ENCODE measurements at places on chromosomes 1 and 21.

GRCh38 chr1:85148524-85149250 is 52.1 kb downstream of the SYDE2 start:
- DNase-seq = peak; percentile 54

GRCh38 chr1:8625491-8625890 is 191.9 kb downstream of the RERE start:
- no peak for DNase-seq

DNA sequence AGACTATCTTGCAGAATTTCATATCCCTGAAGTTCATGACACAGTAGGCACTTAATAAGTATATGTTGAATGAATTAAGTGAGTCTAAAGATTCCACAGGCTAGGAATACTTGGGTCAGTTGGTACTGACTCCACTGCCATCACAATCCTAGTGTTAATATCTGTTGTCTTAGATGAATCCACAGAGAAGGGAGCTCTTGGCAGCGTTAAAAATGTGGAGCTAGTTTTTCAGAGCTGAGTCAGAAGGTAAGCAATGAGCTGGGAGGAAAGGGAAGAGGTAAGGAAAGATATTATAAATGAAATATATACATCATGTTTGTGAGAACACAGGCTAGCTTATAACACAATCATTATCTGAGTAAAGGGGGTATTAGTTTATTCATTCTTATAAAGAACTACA is 21.8 kb upstream of the GORAB start:
- DNase-seq = no peak

DNA sequence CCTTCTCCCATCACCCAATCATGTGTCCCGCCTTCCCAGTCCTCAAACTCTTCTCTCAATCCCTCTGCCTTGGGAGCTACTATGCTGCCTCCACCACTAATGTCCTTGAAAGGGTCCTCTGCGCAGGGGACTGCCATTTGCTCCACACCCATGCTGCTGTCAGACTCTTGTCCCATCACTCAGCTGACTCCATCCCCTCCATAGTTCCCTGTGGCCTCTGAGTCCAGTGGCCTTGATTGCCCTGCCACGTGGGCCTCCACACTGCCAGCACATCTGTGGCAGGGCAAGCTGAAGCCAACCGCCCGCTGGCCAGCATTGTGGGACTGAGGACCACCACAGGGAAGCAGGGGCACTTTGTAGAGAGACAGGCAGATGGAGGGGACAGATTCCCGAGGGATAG is 1.3 kb upstream of the TNNT2 start:
- DNase-seq = no peak

DNA sequence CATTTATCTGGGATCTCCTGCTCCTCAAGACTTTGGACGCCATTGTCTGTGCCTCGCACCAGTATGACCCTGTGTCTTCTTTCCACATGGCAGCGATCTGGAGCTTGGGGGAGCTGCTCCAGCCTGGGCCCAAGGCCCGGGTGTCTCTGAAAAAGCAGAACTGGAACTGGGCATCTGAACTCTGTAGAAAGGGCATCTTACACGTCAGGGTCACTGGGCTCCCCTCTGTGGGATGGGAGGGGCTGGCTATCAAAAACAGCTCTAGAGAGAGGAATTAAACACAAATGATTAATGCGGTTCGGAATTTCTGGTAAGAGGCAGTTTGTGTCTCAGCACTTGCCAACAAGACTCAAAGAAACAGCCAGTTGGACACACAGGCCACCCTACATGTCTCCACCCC is 16.1 kb downstream of the FCRL1 start:
- no peak for DNase-seq

DNA sequence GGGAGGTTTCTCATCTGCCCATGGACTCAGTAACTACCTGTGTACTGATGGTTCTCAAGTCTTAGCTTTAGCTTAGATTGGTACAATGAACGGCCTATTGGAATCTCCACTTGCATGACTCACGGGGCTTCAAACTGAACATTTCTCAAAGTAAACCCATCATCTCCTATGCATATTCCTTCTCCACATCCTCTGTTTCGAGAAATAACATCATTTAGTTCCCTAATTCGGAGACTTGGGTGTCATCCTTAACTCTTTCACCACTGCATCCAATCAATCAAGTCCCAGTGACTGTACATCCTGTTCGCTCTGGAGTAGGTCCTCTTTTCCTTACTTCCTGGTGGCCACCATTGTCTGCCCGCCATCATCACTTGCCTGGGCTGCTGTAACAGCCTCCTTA is 55.8 kb downstream of the LGR6 start:
- DNase-seq = peak; percentile 20

GRCh38 chr1:54838565-54839180 is 37.5 kb upstream of the TTC22 start:
- DNase-seq = no peak

DNA sequence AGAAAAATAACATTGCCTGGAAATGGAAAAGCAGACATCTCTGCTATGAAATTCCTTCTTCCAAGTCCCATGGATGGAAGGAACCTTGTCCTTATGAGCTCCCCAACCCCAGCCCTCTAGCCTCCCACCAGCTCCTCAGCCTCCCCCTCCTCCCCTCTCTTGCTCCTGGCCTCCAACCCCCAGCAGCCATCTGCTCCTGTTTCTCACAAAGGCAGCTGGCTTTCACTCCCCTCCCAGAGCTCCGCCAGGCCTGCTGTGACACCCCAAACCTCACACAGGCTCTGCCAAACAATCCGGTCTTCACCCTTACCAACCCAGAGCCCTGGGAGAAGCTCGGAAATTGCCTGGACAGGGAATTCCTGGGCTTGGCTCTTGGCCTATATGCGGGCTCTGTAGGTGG is 69.2 kb downstream of the KLHDC7A start:
- no peak for DNase-seq

GRCh38 chr1:93567255-93567918 is 114.2 kb downstream of the BCAR3 start:
- DNase-seq = peak; percentile 66

- DNase-seq = no peak
Observed at GRCh38 chr1:33916786-33917185, 52.9 kb downstream of the HMGB4 start.

DNA sequence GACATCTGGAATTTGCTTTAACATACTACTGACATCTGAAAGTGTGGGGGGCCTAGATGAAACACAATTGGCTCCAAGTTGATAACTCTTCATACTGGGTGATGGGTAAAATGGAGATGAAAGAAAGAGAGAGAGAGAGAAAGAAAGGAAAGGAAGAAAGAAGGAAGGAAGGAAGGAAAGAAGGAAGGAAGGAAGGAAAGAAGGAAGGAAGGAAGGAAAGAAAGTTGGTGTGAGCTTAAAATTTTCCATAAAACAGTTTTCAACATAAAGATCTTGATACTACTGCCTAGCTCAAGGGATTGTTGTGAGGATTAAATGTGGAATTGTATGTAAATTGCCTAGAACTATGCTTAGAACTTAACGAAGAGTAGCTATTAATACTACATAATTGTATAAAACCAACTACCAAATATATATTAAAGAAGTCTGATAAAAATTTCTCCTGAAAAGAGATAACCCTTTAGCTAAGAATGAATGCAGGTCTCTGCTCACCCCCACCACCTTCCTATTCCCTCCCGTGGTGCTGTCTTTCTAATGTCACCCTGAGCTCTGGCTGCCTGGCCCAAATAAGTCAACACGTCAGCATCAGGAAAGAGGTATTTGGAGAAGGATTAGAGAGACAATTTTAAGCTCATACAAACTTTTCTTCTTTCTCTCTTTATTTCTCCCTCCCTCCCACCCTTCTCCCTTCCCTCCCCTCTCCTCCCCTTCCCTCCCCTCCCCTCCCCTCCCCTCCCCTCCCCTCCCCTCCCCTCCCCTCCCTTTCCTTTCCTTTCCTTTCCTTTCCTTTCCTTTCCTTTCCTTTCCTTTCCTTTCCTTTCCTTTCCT is 89.3 kb upstream of the SGIP1 start:
- DNase-seq = no peak

GRCh38 chr1:157955221-157955620 is 38.2 kb upstream of the KIRREL1 start:
- no peak for DNase-seq

- peak; percentile 76 for DNase-seq
Observed at GRCh38 chr1:20739225-20739624, 6.7 kb upstream of the SH2D5 start.

- no peak for DNase-seq
Observed at GRCh38 chr1:160158031-160158430, 6.6 kb downstream of the ATP1A4 start.

GRCh38 chr1:221708076-221708571 is 33.8 kb downstream of the DUSP10 start:
- no peak for DNase-seq

- DNase-seq = peak; percentile 36
Observed at GRCh38 chr1:192809307-192810252, 741 bp downstream of the RGS2 start.

- DNase-seq = peak; percentile 54
Observed at GRCh38 chr1:41661428-41662060, 177.1 kb upstream of the EDN2 start.

DNA sequence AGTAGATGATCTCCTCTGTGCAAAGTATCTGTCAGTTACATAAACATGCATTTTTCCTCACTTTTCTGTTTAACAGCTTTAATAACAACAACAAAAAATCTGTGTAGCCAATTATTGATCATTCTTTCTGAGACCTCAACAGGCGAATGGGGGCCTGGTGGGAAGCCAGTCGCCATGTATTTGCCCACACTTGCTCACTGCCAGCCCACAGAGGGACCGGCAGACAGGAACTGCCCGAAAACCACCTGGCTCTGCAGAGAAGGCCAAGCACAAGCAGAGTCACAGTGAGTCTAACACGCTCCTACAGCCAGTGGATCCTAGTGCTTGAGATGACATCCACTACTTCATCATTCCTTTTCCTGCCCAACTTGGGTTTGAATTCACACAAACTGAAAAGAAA is 56.1 kb downstream of the NPHP4 start:
- no peak for DNase-seq

DNA sequence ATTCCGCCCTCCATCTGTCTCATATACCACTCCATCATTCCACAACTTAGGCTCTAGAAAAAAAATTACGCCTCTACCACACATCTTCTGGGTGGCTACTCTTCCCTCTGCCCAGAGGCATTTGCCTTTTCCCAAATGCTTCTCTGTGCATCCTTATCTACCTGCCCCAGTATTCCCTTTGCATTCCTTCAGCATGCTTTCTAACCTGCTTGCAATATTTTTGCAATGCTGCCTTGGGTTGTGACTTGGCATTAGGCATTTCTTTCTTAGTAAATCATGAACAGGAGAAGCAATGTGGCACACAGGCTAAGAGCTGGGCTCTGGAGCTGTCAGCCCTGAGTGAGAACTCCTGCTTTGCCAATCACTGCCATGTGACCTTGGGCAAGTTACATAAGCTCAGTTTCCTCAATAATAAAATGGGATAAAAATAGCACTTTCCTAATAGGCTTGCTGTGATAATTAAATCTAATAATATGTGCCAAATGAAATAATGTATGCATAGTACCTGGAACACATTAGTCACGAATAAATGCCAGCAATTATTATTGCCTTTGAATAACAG is 276.0 kb downstream of the ASTN1 start:
- no peak for DNase-seq

- peak; percentile 13 for DNase-seq
Observed at GRCh38 chr1:98660940-98661543, 479 bp upstream of the SNX7 start.

DNA sequence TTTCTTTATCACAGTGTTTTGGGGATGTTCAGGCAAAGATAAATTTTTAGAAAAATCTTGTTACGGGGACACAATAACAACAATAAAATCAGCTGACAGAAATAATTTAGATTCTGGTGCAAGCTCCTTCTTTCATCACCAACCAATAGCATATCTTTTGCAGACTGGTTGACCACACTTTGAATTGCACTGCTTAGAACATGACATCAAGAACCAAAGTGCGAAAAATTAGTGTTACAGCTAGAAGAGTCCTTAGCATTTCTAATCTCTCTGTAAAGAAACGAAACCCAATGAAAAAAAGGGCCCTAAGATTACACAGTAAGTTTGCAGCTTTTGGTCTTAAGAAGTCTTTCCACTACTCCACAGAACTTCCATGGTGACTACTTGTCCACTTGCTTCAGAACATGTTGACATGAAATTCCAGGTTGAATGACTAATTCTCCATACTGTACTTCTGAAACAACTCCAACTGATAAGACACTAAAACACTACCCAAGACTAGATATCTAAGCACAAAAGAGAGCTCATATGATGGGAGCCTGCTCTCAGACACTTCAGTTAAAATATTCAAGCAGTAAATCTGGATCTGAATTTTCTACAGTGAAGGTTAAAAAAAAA is 31.3 kb downstream of the XKR8 start:
- no peak for DNase-seq

- no peak for DNase-seq
Observed at GRCh38 chr1:39608921-39609320, 30.5 kb downstream of the HEYL start.

DNA sequence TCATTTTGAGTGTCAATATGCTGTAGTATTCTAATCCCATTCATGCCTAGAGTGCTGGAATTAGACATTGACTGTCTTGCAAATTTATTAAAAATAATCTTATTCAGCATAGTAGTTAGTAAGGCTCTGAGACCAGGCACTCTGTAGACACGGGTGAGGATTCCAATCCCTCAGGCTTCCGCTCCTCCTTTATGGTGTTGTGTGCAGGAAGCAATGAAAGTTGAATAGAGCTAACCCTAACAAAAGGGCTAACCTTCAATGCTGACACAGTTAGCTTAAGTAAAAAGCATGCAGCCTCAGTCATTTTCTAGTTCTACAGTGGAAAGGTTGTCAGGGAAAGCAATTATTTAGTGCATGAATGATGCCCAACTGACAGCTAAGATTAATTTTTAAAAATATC is 199.6 kb upstream of the SGIP1 start:
- no peak for DNase-seq

DNA sequence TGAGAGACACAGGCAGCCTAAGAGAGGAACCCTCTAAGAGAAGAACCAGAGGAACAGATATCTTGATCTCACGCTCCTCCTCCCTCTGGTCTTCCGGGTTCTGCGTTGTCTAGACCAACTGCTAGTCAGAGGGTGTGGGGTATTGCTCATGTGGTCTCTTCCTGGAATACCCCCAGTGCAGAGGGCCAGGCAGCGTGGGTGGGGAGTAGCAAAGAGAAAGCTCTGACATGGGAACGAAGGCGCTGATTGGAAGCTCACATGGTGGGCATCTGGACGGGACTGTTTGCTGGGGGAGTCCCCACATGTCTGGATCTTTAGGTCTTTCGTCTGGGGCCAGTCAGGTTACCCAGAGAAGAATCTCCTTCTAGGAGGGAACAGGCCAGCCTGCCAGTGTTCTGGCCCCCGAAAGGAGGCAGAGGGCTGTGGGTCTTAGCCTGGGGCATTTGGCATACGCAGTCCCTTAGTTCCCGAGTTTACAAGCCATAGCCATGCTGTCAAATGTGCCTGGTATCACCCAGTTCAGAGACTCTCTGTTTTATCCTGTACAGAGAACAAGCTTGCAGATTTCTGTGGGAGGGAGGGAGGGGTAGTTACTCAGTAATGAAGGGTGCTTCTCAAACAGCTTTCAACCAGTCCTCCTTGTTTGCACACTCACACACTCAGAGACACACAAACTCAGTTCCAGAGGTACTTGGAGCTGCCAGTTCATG is 18.3 kb upstream of the IL6R start:
- peak; percentile 44 for DNase-seq

DNA sequence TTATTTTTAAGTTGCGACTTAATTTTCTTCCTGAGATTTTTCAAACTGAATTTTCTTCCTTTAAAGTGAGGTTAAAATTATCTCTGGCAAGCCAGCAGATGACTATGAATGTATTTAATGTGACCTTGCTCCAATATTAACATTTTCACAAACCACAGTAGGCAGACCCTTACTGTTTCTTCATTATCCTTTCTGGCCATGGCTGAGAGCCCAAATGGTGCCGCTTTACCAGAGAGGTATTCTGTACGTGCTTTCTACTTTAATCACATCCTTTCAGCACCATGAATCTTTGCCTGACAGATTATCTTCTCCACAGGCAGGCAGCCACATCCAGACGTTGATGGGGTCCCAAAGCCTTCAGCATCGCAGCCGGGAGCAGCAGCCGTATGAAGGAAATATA is 129.6 kb downstream of the LRRC40 start:
- DNase-seq = no peak
